ENCODE measurements at places on chromosomes 5 and 9.

GRCh38 chr5:80399526-80400239 is 8.2 kb upstream of the ZFYVE16 start:
- no peak for DNase-seq

DNA sequence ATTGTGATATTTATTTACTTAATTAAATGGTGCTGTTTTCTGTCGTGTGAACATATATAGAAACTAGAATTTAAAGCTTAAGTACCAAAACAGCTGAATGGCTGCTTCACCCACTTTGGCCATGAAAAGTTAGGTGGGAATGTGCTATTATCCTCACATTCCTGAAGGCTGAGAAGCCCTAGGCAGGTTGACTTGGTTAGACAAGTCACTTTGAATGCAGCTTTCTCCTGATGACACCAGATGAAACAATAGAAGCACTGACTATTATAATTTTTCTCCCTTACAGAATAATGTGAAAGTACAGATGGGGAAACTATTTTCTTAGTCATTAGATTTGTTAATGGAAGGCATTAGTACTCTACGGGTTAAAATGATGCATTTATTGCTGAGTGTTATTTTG is 65.1 kb upstream of the C5orf46 start:
- no peak for DNase-seq

- no peak for DNase-seq
Measured at GRCh38 chr9:12814877-12815237, 40.0 kb downstream of the LURAP1L start.

GRCh38 chr5:439636-440035 is 3.3 kb upstream of the EXOC3 start:
- DNase-seq: no peak

DNA sequence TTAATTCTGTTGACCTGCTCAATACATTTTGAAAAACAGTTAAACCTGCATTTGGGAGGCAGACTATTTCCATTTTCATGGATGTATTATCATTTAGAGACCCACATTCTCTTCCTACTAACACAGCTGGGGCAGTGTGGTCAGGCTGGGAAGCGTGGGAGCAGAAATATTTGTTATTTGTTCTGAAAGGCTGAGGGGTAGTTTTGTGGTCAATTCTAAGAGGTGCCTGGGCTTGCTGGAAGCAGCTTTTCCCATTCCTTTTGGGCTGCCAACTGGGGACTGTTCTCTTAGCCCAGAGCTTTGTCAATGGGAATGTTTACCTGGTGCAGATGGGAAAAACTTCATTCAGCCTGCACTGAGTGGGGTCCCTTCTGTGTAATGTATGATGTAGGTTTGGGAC is 171.4 kb upstream of the DAP start:
- DNase-seq: no peak

- DNase-seq: peak; percentile 45
Measured at GRCh38 chr5:123610665-123611405, 98.9 kb downstream of the CSNK1G3 start.

GRCh38 chr9:118418887-118419565 is 714.8 kb downstream of the TLR4 start:
- no peak for DNase-seq

- no peak for DNase-seq
Measured at GRCh38 chr9:77133011-77133410, 44.3 kb upstream of the VPS13A start.

DNA sequence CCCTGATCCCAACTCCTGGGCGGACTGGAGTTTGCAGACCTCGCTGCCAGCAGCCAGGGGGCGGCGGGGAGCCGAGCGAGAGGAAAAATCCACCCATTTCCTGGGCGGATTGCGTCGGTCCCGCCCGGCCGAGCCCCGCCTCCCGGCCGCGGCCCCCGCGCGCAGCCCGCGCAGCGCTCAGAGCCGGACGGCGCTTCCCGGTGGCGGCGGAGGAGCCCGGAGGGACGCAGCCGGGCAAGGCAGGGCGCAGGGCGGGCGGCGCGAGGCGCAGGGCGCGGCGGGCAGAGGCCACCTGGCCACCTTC is at the start of gene OLFM1:
Gene OLFM1 (plus strand): TSS at position 180 of the 304 bp plus-strand sequence. CDS start 322 bp downstream, outside the sequence.
- no peak for DNase-seq

GRCh38 chr9:27548055-27548741 is 18.6 kb upstream of the MOB3B start:
- DNase-seq: no peak

GRCh38 chr9:18261181-18261580 is 212.8 kb upstream of the ADAMTSL1 start:
- DNase-seq: no peak

Data from kidney epithelial cell (primary cell).